ENCODE measurements at places on chromosomes 5 and 9.

DNA sequence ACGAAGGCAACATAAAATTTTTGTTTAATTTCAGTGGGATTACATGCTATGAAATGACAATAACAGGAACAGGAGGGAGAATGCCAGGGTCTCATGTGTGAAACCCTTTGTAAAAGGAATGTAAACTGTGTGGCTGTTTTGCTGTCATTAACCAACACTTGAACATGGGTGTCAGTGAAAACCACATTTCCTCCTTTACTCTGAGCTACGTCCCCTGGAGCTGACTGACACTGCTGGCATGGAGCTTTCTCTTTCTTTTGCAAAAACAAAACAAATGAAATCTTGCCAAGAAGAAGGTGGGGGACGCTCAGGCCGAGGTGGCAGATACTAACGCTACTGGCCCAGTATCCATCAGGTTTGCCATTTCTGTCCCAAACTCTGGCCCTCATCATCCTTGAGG, 121.4 kb downstream of the DMRT2 start:
- DNase-seq, result no peak

DNA sequence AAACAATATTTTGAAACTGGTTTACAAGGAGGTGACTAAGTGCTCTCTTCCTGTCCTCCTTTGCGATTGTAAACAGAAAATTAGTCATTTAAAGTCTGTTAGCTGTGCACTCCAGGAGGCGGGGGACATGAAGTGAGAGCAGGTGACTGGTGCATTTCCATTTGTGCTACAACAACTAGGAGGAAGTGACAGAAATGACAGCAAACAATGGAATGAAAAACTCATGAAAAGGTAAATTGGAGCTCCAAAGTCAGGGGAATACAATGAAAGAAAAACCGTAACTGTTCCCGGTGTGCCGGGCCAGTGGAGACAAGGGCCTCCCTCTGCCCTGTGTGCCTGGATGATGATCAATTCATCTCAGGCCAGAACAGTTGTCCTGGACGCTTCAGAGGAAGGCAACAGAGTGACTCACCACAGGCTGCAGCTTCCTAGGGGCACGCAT, 439.9 kb downstream of the GADD45G start:
- DNase-seq, result no peak

DNA sequence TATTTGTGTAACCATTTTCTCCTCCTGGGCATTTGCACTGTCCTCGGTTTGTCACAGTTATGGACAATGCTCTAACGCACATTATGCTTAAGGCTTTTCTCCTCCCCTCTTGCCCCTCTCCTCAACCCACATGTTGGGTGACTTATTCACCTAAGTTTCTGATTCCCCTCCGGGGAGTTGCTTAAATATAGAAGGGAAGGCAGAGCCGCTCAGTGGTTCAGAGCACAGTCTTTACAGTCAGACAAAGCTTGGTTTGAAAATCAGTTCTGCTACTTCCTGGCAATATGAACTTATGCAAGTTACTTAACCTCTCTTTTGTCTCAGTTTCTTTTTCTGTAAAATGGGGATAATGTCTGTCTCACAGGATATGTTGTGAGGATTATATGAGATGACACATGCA, 41.2 kb upstream of the SPRY4 start:
- DNase-seq, result no peak

- DNase-seq, result no peak
Observed at GRCh38 chr5:31366941-31367340, 165.0 kb downstream of the DROSHA start.

Data from activated gamma-delta T cell treated with Interleukin-2 at 50 U/mL for 16 hours (primary cell).